ENCODE measurements at places on chromosomes 7 and 10.

- no peak for DNase-seq
Measured at GRCh38 chr10:15526754-15527153, 155.7 kb upstream of the FAM171A1 start.

DNA sequence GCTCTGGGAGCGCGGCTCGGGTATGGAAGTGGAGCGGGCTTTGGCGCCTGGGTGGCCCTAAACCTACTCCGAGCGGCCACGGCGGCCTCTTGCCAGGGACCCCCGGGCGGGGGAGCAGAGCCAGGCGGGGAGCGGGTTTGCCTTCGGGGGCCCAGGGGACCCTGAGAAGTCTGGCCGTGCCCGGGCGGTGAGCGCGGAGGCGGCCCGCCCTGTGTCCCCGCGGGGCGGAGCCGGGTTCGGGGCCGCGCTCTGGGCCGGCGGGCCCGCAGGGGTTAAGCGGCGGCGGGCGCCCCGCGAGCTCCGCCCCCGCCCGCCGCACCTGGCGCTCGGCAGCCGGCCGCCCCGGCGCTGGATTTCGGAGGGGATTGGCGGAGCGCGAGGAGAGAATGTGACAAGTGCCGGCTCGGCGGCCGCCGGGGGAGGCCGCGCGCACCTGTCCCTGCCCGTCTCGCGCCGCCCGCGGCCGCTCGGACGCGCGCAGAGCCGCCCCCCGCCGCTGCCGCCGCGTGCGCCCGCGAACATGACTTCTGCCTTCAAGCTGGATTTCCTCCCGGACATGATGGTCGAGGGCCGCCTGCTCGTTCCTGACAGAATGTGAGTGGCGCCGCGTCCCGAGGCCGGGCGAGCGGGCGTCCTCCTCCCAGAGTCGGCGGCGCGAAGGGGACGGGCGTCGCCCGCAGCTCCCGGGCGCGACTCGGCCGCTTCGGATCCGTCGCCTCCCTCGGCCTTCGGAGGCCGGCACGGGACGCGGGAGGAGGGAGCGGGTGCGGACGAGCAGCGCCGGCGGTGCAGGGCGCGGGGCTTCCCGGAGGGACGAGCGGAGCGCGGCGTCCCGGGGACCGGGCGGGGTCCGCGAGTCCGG is at the start of gene CELF2:
TSS of gene CELF2 (plus strand) at position 303 of the 862 bp plus-strand sequence. CDS start at position 521, 218 bp downstream.
- no peak for DNase-seq

GRCh38 chr7:22945584-22945983 is 68.3 kb downstream of the HYCC1 start:
- DNase-seq: no peak

GRCh38 chr7:38830826-38831225 is 78.2 kb downstream of the VPS41 start:
- no peak for DNase-seq

- peak; percentile 29 for DNase-seq
Measured at GRCh38 chr7:70040970-70041766, 442.9 kb downstream of the AUTS2 start.

GRCh38 chr7:92835261-92835850 is 1.0 kb downstream of the CDK6 start:
- DNase-seq: peak; percentile 87

- no peak for DNase-seq
Measured at GRCh38 chr10:53646525-53646924, 873.9 kb upstream of the MBL2 start.

DNA sequence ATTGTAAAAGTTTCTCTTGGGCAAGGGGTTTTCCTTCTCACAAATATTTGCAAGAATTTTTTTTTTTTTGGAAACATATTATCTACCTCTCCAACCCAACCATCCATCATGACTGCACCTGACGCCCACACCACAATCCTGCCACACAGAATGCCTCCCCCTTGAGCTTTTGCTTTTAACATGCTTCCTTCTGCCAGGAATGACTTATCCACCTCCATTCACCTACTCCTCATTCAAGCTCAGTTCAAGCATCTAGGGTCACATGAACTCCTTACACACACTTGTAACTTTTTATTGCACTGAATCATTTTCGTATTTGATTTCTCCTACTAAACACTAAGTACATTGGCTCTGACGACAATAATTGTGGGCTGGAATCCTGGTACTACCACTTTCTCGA is 660.1 kb upstream of the AUTS2 start:
- no peak for DNase-seq

DNA sequence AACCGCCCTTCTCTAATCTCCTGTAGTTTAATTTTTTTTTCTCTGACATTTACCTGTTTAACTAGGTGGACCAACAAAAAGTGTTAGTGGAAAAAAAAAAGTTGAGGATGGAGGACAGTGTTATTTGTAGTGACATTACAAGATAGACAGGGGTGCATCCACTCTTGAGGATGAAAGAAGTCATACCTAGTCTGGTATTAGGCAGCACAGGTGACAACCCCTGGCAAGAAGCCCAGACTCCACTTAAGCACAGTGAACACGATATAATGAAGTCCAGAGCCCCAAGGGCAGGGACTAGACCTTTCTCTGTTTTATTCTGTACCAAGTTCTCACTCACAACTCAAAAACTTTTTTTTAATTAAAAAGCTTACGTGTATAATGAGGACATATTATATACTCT is 268.4 kb downstream of the GPR37 start:
- no peak for DNase-seq

DNA sequence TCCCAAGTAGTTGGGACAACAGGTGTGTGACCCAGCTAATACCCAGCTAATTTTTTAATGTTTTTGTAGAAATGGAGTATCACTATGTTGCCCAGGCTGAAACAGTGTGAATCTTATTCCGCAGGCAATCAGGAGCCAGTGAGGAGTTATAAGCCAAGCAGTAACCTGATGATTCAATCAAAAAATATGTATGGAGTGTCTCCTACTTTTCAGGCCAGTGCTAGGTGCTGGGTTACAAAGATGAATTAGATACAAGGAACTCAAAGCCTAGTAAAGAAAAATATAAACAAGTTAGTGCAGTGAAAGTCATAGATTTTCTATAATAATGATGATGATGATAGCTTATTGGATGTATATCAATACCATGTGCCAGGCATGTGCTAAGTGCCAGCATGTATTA is 13.2 kb upstream of the IFRD1 start:
- peak; percentile 79 for DNase-seq

DNA sequence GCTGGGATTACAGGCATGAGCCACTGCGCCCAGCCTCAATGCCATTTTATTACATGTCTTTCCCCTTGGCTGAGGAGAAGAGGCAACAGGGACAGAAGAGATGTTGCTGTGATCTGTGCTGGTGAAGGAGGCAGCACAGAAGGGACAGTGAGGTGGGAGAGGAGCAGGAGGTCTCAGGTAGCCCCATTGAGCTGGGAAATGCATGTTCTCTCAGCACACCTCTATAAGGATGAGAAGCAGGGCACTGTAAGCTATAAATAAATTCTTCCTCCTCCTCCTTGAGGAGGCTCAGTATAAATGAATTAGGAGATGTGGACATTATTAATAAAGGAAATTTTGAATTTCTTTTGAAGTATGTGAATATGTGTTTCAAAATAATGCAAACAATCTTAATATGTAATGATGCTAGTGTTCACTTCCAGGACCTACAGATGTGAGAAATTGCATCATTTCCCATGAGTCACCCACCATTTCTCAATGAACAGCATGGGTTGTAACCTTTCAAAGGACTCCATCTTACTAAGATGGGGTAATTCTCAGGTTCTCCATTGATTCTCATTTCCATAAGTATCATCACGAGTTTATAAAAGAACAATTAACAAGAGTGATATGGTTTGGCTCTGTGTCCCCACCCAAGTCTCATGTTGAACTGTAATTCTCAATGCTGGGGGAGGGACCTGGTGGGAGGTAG is 88.9 kb upstream of the ODAD2 start:
- DNase-seq: peak; percentile 22

GRCh38 chr7:144384071-144384470 is 19.4 kb downstream of the NOBOX start:
- DNase-seq: peak; percentile 93

GRCh38 chr7:137978464-137979237 is 23.2 kb downstream of the CREB3L2 start:
- DNase-seq: peak; percentile 98

DNA sequence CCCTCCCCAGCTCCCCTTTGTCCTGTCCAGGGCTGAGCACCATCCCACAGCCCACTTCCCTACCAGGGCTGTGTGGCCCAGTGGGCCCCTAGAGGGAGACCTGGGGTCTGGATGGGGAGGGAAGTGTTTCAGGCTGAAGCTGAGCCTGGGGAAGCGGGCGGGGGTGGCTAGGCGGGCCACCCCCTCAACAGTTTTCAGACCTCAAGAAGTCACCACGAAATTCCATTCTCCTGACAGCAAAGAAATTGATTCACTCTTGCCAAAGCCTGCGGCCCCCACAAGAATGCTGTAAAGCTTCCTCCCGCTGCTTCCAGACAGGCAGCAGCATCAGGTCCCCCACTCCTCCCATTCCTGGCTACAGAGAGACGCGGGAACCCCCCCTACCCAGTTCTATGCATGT is 2.5 kb upstream of the LFNG start:
- DNase-seq: peak; percentile 99

GRCh38 chr10:34251177-34251576 is 563.9 kb downstream of the PARD3 start:
- DNase-seq: no peak

DNA sequence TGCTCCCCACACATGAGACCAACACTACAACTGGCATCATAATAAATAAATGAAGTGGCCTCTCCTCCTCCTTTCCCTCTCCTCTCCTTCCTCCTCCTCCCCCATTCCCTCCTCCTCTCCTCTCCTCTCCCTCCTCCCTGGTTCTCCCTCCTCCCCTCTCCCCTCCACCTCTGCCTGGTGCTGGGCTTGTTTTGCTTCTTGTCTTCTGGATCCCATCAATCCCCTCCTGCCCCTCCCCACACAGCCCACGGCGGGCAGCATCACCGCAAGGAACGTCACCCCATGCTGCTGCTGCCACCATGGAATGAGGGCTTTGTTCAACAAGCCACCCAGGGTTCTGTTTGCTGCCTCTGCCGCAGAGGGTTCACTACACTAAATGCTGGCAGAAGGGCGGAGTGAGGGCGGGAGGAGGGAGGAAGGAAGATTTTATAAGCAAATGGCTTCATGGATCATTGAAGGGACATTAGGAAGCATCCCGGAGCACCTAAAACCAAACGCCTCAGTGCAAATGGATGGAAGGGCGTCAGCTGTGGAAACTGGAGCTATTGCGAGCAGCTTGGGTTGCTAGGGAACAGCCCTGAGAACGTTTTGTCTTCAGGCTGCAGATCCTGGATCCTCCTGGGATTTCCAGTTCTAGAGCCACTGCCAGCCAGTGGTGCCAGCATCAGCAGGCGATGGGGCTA is 379.7 kb upstream of the ZMIZ1 start:
- no peak for DNase-seq

DNA sequence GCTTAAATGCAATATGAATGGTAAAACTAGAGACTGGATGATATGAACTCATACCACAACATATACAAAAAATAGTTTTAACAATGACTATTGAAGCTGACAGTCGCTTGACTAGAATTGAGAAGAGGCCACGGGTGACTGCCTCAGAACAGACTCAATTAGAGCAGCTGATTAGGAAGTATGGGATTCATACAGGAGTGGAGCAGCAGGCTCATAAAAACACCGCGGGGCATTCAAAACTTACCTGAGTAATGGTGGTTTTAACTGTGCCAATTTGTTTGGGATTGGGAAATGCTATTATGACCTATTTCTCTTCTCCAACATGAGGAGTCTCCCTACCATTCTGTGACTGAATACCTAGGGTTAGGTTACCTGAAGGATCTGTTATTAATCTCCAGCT is 2.1 kb downstream of the CADPS2 start:
- DNase-seq: no peak

- DNase-seq: no peak
Measured at GRCh38 chr10:15738270-15738925, 18.7 kb upstream of the ITGA8 start.

DNA sequence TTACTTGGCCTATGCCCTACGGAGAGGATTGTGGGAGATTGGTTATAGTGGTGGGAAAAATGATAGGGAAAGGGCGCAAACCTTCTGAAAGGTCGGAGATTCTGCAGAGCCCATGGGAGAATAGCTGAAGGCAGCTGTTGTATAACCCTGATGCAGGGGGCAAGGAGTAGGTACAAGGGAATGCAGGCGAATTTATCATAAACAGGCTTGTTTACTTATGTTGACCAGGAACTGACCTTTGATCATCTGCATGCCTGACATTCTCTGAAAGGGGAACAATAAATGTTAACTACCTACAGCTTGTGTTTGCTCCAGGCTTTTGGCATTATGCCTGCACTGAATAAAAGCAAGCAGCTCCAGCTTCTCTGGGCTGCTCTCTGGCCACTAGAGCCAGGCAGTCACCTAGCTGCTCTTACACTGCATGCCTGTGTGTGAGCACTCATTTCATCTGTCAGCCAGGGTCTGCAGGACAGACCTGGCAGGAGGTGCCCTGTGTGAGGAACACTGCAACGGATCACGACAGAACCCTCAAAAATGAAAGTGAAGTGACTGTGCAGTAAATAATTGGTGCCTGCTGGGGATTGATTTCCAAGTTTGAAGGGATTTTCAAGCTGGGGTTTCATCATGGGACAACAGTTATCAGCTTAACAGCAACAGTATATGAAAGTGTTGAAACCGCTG is 31.1 kb upstream of the ABCA13 start:
- DNase-seq: no peak

DNA sequence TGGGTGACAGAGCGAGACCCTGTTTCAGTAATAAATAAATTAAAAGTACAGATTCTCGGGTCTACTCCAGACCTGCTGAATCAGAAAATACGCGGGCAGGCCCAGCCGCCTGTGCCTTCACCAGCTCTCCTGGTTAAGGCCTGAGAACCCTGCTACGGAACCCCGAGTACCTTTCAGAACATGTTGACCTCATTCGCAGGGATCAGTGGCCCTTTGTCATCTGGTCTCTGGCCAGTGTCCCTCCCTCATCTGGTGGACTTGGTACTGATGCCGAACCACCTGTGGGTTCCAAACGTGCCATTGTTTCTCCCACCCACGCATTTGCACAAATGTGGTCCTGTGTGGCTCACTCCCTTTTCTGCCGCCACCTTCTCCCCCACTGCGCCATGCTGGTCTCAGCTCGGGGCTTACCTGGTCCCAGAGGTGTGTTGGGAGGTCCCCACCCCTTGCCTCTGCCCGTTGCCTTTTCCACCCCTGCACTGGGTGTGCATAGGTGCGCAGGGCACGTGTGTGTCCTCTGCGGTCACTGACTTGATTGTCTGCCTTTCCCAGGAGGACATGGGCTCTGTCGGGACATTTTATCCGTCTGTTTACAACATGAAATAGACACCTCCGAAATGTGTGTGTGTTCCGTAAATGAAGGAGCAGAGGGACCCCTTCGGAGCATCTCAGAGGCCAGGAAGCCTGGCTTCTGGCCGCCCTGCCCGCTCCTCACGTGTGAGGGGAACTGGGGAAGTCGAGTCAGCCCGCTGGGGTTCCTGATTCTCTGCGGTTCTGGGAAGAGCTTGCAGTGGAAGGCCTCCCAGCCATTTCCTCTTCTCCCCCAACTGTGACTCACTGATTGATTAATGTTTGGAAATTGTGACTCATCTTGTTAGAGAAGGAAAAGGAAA is 135.2 kb downstream of the CUX1 start:
- peak; percentile 60 for DNase-seq
